ENCODE measurements at places on chromosomes 2 and 18.
A peak's percentile ranks its signal among the peaks of the same experiment; 100 is the strongest.

DNA sequence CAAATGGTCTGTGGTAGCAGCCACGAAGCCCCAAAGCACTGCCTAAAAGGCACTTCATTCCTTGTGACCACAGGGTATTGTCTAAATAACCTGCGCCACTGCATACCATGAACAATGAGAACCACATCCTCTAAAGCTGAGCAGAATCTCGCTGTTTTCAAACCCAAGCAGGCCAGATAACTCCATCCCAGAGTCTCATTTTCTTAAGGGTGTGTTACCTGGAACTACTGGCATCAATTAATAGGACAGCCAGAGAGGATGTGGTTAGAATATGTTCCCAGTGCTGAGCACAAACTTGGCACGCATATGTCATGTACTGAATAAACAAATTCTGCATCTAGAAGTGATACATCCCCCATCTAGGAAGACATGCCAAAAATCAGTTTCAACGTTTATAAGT lies 13.0 kb downstream of the VPS4B start:
- peak; percentile 71 for DNase-seq

GRCh38 chr18:56919190-56919589 lies 227.7 kb upstream of the BOD1L2 start:
- no peak for DNase-seq

GRCh38 chr2:181978351-181979150 lies 7.1 kb upstream of the PPP1R1C start:
- peak; percentile 51 for DNase-seq

- no peak for DNase-seq
These were observed 71.1 kb downstream of the CIB4 start for GRCh38 chr2:26570083-26570430.

DNA sequence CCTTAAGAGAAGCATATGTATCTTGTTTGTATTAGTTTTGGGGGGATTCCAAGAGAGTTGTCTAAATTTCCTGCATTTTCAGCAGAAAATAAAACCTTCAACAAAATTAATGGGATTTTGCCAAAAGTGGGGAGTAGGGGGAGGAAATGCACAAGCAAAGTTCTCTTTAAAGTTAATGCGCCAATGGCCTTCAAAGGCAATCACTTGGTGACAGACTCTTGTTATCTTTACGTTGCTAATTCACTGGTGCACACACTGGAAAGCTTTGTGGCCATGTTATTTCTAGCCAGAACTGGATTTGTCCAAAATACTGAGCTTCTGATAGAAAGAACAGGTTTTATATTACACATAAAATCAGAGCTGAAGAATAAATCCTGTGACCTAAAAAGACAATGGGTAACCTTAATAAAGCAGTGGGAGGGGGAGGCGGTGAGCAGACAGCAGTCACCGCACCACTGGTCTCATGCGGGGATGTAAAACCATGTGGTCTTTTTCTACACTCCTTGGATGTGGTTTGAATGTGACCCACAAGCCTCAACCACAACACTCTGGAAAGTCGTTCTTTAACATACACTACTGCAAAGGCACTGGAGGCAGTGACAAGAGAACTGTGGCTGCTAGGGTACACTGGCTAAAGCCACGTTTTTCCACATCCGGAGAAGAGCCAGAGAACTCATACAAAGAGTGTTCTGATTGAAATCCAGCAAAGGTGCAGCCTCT lies 176.9 kb upstream of the SMAD7 start:
- no peak for DNase-seq

GRCh38 chr2:41981417-41981816 lies 66.4 kb upstream of the PKDCC start:
- no peak for DNase-seq

GRCh38 chr2:160139991-160140390 lies 60.1 kb downstream of the ITGB6 start:
- peak; percentile 41 for DNase-seq

GRCh38 chr2:118371515-118371914 lies 283.2 kb downstream of the INSIG2 start:
- DNase-seq: no peak

- DNase-seq: no peak
These were observed 16.7 kb downstream of the HOXD1 start for GRCh38 chr2:176205126-176205525.

- DNase-seq: no peak
These were observed 74.2 kb upstream of the FHL2 start for GRCh38 chr2:105473011-105473410.

- peak; percentile 71 for DNase-seq
These were observed 55.4 kb upstream of the CD28 start for GRCh38 chr2:203650860-203651613.

DNA sequence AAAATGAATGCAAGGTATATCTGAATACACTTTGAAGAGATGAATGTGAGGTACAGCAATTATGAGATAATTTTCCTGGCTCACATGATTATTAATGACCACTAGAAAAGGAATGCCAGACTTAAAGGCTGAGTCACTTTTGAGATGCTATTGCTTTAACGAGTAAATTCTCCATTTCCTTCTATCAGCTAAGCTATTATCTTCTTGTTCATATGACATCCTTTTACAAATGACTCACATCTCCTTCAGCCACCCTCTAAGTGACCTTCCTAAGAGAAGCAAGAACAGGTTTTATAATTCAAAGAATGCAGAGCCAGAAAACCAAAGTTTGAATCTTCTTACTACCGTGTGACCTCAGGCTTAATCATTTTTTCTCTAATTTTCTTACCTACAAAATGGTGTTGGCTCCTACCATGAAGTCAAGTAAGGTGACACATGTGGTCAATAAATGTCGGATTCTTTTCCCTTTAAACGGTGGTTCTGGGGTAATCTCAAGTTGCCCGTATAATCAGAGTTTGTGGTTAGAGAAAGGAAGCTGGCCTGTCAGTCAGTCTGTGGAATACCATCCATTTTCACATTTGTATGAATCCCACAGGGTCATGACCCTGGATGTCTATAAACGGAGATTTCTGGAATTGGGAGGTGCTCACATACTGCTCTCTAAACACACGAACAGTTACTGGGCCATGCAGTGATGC lies 184.0 kb upstream of the PID1 start:
- DNase-seq: peak; percentile 93

DNA sequence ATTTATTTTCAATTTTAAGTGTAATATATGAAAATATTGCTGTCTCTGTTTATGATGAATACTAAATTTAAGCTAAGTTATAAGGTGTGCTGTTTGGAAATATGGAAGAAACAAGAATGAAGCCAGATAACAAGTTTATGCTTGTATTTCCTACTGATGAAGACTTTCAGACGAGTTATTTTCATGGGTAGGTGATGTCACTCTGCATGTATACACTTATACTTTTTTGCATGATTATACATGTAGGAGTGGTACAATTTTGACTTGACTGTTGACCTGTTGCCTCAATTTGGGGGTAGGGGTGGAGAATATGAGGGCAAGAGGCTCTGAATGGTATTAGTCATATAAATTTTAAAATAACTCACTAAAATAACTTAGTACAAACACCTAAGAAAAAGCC lies 133.7 kb downstream of the HAUS1 start:
- DNase-seq: no peak

- DNase-seq: no peak
These were observed 3.8 kb downstream of the GBX2 start for GRCh38 chr2:236164201-236164924.

DNA sequence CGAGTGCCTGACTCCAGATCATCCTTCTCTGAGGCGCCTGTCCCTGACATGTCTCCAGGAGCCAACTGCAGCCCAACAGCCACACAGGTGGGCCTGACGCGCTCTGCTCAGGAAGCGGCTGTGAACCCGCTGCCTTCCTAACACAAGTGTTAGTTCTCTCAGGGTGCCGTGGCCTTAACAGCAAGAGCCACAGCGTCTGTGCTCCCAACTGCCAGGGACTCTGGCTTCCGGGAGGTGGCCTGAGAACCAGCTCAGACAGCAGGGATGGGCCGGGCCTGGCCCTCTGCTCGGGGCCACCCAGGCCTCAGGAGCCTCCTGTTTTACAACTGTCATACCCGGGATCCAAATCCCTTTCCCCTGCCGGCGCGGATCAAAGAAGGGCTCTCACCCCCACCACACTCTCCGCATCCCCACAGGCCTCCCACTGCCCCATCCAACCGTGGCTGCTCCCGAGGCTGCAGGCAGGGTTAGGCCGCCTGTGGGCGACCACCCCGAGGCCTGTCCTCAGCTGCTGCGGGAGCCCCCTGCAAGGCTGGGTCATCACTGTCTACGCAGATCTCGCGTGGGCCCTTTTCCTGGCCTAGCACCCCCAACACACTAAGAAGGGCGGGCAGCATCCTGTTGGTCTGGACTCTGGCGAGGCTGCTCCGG lies 114.2 kb upstream of the ZNF236 start:
- DNase-seq: no peak

DNA sequence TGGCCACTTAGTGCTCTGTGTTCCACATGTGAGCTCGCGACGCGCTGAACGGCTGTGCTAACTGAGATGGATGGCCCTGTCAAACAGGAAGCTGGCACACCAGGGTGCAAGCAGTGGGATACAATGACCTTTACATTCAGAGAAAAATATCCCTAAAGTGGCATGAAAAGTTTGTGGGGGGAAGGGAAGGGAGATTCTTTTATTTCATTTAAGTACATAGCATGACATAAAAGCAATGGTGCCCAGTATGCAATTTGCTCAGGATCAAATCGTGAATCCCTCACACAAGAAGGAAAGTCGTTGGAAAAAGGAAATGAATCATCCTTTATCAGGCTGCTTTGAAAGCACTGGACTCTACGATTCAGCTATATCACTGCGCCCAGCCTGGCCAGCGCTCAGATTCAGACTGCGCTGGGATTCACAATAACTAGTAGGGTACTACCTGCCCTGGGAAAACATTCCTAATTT lies 26.0 kb downstream of the SATB2 start:
- DNase-seq: no peak

DNA sequence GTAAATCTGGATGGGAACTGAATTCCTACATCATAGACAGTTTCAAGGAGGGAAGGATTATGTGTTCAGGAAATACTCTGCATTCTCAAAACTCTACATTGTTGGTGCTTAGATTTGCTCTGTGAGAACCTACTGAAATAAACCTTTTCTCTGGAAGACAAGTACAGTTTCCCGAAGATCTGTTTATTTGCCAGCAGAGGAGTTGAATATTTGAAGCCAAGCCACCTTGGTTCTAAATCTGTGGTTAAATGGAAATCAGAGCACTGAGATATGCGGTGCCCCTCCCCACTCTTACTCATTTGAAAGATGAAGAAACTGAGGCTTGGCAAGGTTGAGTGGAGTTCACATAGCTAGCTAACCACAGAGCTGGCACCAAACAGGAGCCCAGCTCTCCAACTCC lies 146.3 kb upstream of the CTAGE1 start:
- no peak for DNase-seq

- DNase-seq: no peak
These were observed 46.6 kb downstream of the MFSD6 start for GRCh38 chr2:190454795-190455194.

- peak; percentile 50 for DNase-seq
These were observed 18.0 kb downstream of the ZC3H15 start for GRCh38 chr2:186503827-186504606.

DNA sequence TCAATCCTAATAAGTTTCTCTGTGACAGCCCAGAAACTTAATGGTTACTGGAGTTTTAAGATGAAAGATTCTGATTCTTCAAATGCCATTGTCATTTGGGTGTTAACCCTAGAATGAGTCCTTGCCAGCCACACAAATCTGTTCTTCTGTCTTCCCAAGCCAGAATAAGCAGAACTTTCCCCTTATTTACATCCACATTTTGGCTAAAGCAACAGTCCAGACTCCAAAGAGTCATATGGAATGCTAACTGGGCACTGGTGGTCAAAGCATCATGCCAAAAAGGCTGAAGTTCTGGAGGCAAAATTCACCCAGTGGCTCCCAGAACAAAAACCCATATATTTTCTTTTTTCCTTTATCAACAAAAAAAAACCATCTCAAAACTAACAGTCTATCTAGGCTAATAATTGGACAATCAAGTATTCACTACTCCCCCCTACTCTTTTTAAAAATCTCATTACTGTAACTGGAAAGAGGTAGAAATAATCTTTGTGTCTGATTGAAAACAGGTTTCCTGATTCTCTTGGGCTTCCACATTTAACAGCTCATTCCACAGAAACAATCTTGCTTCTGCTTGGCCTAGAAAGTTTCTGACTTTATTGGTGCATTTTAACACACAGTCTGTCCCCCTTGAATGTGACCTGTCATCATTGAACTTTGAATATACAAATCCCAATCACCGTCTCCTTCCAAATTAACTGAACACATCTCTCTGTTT lies 89.6 kb upstream of the SETBP1 start:
- no peak for DNase-seq

DNA sequence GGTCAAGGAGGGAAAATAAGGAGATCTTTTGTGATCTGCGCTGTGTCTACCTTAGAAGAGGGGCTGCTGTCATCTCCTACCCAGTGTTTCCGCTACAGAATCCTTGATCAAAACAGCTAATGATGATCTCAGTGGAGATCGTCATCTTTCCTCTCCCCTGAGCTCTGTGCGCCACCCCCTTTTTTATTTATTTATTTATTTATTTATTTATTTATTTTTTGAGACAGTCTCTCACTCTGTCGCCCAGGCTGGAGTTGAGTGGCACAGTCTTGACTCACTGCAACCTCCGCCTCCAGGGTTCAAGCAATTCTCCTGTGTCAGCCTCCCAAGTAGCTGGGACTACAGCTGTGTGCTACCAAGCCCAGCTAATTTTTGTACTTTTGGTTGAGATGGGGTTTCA lies 55.5 kb downstream of the SERTAD2 start:
- no peak for DNase-seq

DNA sequence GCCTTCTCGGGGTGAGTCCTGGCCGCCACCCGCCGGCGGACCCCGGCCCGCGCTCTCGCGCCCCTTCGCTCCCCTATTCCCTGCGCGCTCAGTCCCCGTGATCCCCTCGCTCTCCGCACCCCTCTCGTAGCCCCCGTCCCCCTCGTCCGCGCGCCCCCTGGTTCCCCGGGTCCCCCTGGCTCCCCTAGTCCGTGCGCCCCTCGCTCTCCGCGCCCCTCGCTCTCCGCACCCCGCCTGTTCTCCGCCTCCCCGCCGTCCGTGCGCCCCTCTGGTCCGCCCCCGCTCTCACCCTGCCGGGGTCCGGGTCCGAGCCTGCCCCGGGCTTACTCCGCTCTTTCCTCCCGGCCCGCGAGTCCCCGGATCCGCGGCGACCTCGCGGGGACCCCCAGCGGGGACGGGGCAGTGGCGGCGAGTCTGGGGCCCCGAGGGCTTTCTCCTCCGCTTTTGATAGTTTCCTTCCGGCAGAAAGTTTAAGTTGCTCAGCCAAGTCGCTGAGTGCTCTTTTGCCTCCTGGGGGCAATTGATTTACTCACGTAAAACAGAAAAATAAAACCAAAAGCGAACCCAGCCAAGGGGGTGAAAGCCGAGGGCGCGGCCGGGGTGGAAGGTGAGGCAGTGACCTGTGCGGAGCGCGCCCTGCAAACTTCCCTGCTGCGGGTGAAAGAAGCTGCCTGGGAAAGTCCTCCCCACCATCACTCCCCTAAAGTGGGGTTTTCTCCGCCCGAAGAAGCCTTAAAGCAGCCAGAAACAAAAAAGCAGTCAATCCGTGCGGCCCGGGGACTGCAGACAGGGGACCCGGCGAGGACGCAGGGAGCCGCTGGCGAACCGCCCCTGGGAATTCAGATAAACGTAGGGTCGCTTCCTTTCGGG lies 568 bp downstream of the RAB31 start:
- DNase-seq: no peak

GRCh38 chr2:217901835-217902378 lies 100.9 kb downstream of the TNS1 start:
- DNase-seq: peak; percentile 76
